ENCODE measurements at places on chromosomes 1 and 21. TPM values are rescaled to one million over a fixed set of nuclear protein-coding genes. Genes with fewer than 3 reads are reported as not detected.

GRCh38 chr1:66278260-66279021 lies 255.5 kb upstream of the SGIP1 start:
- no peak for DNase-seq

DNA sequence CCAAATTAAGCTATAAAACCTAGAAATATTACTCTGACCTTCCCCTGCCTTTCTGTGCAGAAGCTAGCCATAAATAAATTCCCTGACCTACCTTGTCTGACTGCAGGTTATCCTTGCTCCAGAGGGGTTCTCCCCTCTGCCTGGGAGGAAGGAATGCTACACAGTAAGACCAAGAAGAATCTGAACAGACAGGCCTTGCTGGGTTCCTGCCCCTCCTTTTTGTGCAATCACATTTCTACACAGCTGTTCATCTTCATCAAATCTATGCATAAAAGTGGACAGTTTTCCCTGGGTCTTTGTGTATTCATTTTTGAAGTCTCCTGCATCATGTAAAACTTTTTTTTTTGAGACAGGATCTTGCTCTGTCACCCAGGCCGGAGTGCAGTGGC lies 50.6 kb downstream of the DNTTIP2 start:
- DNase-seq, result no peak

DNA sequence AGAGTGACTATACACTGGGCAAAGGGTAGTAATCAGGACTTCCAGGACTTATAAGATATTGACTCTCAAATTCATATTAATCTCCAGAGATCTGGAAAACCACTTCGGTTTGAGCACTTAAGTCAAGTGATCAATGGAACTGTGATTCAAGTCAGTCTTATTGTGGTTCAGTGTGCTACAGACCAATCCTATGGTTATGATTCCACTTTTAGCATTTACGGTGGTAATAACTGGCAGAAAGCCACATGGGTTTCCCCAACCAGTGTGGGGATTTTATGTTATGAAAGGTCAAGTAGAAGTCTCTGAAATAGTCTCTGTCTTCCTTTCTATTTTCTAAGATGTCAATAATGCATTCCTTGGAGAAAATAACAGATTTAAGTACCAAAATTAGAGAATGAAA lies 151.3 kb upstream of the NEGR1 start:
- no peak for DNase-seq

DNA sequence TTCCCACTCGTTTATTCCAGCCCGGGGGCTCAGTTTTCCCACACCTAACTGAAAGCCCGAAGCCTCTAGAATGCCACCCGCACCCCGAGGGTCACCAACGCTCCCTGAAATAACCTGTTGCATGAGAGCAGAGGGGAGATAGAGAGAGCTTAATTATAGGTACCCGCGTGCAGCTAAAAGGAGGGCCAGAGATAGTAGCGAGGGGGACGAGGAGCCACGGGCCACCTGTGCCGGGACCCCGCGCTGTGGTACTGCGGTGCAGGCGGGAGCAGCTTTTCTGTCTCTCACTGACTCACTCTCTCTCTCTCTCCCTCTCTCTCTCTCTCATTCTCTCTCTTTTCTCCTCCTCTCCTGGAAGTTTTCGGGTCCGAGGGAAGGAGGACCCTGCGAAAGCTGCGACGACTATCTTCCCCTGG lies 716 bp downstream of the OLIG2 start:
- DNase-seq, result no peak

DNA sequence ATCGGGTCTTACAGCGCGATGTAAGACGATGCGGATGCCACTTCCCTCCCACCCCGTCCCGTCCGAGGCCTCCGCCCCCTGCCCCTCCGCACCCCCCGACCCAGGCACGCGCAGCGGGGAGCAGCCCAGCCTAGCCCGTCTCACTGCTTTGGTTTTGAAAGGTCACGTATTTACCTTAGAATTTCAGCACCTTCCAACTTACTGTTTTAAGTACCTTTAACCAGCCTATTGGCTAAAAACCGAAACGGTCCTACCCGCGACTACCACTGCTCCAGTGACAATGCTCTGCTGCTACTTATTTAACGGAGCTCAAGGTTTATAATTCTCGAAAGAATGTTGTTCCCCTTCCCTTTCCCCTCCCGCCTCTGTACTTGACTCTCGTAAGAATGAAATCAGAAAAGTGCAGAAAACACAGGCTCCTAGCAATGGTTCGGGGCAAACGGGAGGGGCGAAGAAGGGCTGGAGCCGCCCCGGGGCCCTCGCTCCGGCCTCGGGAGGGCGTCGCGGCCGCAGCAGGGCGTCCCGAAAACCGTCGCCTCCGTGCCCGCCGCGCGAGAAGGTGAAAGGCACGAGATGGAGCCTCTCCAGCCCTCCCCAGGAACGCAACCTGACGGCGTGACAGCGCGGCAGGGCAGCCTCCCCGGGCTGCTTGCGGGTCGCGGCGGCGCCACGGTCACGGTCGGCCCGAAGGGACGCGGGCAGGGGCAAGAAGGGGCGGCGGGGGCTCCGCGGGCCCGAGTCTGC lies 667 bp downstream of the TMEM50B start:
- peak; percentile 20 for DNase-seq

DNA sequence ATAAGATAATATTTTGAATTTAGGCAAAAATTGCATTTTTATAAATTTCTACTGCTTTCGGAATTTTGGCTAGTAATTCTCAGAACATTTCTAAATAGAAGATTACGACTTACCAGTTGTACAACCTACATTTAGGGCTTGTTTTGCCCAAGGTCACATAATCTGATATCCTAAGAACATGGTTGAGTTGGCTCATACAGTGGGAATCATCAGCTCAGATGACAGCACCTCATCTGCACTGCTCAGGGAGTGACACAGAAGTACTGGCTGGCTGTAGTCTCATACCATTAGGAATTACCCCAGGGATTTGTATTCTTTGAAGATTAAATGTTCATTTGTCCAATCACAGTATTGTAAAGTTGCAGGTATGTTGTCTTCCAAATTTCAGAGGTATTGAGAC lies 217.6 kb downstream of the ADGRL2 start:
- no peak for DNase-seq

SLC2A5 gene
- not detected for total RNA-seq

DNA sequence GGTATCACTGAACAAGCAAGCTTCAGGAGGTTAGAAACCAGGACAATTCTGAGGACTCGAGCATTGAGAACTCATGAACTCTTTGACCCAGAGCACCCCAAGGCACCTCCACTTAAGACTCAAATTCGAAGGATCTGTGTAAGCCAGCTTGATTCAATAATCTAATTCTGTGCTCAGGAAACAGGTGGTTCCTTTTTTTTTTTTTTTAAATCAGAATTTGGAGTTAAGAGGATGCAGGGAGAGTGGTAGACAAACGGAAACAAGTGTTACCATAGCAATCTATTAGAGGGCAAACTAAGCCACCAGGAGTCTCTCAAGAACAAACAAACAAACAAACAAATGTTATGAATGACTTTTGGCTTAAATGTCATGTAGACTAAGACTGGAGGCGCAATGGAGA lies 53.8 kb upstream of the DPH5 start:
- no peak for DNase-seq

DNA sequence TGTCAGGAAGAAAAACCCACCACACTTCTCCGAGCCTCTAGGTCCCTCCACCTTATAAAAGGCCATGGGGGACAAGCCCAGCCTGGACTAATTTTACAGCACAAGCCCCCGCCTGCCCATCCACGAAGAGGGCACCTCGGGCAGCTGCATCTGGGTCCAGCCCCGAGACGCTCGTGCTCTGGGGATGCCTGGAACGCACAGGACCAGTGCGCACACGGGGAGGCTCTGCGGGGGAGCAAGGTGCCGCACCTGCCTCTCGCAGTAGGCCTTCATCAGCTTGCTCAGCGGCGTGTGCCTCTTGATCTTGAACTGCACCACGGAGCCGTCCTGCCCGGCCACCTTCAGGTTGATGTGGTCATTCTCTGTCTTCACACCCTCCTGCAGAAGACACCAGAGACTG lies 4.1 kb downstream of the SUMO3 start:
- DNase-seq, result no peak

- DNase-seq, result no peak
Observed at GRCh38 chr21:19123053-19123452, 719.5 kb upstream of the TMPRSS15 start.

- DNase-seq, result no peak
Observed at GRCh38 chr1:111769517-111770146, 13.9 kb downstream of the DDX20 start.

DNA sequence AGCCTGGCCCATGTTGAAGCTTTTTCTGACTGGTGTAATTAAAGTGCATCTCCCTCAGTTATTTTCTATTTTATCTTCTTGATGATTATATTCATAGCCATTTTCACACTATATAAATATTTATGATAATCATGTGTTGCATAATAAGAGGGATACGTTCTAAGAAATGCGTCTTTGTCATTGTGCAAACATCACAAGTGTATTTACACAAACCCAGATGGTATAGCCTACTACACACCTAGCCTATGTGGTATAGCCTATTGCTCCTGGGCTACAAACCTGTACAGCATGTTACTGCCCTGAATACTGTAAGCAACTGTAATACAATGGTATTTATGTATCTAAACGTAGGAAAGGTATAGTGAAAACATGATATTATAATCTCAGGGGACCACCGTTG lies 88.1 kb downstream of the BACH1 start:
- no peak for DNase-seq

SH2D1B gene
- total RNA-seq, result not detected

DNA sequence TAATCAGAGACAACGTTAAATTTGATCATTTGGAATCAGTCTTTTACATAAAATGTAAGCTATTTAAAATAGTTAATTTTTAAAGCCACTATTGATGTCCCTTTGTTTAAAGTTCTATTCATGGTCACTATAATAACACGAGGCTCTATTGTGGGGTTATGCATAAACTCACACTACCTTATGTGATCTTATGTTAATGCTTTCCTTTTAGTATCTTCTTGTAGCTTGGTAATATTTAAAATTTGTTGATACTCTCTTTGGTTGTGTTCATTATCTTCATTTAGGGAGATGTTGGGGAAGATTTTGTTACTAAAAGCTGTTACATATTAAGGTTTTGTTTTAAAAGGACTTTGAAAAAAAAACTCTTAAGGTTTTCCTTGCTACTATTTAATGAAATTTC lies 1.2 kb downstream of the B3GALT2 start:
- DNase-seq, result no peak

ADORA1 gene
- 3.0 TPM for total RNA-seq

TPRG1L gene
- 18.7 TPM for total RNA-seq

DNA sequence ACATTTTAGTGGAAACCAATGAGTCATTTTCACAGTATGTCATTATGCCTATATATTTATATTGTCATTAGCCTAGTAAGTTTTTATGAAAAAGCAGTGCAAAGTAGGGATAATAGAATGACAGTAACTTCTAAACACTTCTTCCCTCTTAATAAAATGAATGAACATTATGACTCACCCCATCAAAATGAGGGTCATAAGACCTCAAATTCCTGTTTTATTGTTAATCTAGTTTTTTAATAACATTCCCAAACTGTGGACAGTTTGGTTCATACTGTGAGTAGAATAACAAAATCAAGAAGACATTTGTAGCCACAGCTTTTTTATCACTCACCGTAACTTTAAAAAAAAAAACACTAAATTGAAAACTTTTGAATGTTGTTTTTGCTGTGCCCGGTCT lies 160.5 kb downstream of the LRRC40 start:
- DNase-seq, result no peak

DNA sequence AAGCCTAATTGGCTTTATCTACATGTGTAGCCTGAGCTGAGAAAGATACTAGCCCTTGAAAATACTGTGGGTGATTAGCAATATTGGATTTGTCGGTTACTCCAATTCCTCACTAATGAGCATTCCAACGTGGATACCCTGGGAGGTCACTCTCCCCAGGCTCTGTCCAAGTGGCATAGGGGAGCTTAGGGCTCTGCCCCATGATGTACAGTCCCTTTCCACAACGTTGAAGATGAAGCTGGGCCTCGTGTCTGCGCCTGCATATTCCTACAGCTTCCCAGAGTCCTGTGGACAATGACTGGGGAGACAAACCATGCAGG lies 2.6 kb downstream of the RCC1 start:
- DNase-seq, result no peak

DNA sequence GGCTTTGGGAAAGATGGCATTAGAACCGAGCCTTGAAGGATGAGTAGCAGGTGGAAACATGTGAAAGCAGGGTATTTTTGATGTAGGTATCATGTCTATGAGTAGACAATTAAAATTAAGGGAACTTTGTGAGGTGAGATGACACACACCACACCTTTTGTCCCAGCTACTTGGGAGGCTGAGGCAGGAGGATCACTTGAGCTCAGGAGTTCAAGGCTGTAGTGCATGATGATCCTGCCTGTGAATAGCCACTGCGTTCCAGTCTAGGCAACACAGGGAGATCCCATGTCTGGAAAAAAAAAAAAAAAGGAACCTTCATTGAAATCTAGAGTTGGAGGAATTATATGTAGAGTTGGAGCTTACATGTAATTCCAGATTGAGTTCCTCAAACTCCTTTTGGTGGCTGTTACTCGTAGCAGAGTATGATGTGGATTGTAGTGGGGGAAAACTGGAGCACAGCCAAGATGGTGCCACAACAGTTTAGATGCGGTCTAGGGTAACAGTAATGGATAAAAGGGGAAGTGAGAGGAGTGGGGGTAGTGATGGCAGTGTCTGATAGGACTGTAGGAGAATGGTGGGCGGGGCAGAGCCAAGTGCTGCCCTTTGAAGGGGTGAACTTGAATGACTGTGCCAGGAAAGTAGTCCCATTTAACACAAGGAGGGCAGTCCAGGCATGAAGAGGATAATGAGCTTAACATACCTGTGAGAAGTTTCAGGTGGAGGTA lies 17.4 kb downstream of the AK4 start:
- DNase-seq, result no peak

- DNase-seq, result no peak
Observed at GRCh38 chr1:174942547-174943255, 57.0 kb upstream of the CACYBP start.

- no peak for DNase-seq
Observed at GRCh38 chr1:225712391-225712790, 59.5 kb upstream of the ENAH start.

DNA sequence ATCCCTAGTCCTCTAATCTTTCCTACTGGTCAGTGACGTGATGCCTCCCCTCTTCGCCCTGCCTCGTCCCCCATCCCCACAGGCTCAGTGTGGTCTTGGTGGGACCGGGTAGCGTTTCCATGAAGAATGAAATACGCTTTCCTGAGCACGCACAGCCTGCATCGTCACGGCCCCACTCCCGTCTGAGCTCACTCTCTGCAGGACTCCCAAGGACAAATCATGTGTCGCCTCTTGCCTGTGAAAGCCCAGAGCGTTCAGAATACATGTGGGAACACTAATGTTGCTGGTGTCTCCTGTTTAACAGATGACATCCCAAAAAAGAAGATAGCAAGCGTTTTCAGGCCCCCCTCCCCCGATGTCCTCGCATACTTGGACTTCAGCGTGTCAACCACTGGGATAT lies 49.2 kb downstream of the S100B start:
- DNase-seq, result no peak

IFI44 gene
- total RNA-seq, result 40.7 TPM
